ENCODE measurements at places on chromosomes 2 and 18.

DNA sequence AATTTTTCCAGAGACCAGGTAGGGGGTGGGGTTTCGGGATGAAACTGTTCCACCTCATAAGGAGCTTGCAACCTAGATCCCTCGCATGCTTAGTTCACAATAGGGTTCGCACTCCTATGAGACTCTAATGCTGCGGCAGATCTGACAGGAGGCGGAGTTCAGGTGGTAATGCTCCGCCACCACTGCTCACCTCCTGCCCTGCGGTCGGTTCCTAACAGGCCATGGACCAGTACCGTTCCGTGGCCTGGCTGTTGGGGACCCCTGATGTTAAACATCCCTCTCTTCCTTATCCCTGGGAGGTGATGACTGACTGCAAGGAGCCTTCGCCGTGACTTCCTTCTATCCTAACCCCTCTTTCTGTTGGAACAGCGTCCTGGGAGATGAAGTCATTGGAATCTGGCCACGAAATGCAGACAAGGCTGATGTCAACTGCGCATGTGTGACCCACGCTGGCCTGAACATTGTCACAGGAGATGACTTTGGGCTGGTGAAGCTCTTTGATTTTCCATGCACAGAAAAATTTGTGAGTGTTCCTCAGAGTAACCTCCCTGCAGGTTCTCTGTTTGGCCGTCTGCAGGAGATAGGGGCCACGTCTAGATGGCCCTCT, 82.4 kb downstream of the RTN4 start:
- DNase-seq = no peak

DNA sequence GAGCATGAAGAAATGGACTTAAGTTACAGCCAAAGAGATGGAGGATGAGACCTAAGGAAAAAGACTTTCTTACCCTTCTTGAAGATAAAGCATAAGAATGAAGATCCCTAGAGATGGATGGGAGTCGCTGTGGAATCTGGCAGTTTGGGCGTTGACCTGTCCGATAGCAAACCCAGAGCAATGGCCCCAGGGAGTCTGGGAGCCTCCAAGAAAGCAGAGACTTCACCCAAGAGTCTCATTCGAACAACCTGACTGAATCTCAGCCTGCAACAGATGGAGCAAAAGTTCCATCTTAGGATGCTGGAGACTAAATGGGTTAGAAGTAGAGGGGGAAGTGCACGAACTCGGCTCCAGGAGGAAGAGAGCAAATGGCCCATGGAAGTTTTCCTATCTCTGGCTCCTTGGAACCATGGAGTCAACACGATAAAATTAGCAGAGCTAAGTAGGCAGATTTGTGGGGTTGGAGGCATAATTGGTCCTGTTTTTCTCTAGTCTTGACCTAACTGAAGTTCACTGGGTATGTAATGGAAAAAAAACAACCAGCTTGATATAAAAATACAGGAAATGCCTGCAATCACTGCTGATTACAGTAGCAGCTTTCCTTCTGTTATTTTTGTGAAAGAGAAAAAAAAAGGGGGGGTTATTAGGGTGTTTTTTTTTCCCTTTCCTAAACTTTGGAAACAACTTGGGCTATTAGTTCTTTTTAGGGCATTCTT, 178.4 kb upstream of the EPAS1 start:
- no peak for DNase-seq

GRCh38 chr2:105371810-105372209, 27.0 kb downstream of the FHL2 start:
- DNase-seq = no peak

DNA sequence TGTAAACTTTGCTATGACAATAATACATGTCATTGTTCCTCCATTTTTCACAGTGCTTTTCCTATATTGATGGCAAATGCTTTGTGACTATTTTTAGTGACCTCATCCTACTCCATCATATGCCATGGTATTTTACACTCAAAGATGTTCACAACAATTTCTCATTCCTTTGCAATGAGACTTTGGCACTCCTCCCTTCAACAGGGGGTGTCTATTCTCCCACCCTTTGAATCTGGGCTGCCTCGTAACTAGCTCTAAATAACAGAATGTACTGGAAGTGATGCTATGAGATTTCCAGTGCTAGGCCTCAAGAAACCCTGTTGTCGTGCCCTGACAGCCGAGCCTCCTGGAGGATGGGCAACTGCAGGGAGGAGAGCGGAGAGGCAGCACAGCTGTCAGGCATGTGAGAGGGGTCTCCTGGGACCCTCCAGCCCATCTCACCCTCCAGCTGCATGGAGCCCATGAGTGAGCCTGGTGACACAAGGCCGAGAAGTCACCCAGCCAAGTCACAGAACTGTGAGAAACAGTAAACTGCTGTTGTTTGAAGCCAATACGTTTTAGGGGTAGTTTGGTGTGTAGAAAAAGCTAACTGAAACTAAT, 103.1 kb upstream of the APCDD1 start:
- DNase-seq = no peak

- DNase-seq = no peak
These were observed 13.6 kb downstream of the FLACC1 start for GRCh38 chr2:201343559-201343958.

GRCh38 chr2:239194731-239195317, 206.0 kb downstream of the HDAC4 start:
- DNase-seq = no peak

GRCh38 chr2:21438949-21439348, 315.2 kb downstream of the TDRD15 start:
- DNase-seq = no peak

- DNase-seq = no peak
These were observed 25.3 kb downstream of the GNAL start for GRCh38 chr18:11714244-11714918.

- peak; percentile 9 for DNase-seq
These were observed 19.2 kb downstream of the MOGAT1 start for GRCh38 chr2:222690564-222691200.

DNA sequence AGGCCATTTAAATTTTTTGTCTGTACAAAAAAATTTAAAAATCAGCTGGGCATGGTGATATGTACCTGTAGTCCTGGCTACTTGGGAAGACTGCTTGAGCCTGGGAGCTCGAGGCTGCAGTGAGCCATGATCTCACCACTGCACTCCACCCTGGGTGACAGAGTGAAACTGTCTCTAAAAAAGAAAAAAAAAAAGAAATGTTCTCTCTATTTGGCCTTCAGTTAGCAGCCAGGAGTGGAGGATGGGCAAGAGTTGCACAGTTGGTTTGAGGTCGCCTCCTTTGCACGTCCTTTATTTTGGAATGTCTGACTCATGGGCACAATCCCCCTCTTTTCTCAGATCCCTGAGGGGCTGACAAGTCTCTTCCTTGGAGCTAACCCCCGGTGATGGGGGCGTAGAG, 26.3 kb downstream of the ITM2C start:
- no peak for DNase-seq

GRCh38 chr2:160221391-160222276, 21.6 kb upstream of the ITGB6 start:
- DNase-seq = no peak

GRCh38 chr18:46485675-46486194, 171.3 kb downstream of the LOXHD1 start:
- no peak for DNase-seq

GRCh38 chr2:206368484-206368883, 74.8 kb upstream of the ADAM23 start:
- no peak for DNase-seq

DNA sequence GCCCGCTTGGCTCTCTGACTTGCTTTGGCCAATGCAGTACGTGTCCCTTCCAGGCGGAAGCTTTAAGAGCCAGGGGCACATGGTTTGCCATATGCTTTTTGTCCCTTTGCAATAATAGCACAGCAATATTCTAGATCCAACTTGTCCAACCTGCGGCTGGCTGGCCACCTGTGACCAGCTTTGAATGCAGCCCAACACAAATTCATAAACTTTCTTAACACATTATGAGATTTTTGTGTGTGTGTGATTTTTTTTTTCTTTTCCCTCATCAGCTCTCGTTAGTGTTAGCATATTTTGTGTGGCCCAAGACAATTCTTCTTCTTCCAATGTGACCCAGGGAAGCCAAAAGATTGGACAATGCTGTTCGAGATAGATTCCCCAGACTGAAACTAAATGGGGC, 119.3 kb upstream of the SIX3 start:
- DNase-seq = no peak

DNA sequence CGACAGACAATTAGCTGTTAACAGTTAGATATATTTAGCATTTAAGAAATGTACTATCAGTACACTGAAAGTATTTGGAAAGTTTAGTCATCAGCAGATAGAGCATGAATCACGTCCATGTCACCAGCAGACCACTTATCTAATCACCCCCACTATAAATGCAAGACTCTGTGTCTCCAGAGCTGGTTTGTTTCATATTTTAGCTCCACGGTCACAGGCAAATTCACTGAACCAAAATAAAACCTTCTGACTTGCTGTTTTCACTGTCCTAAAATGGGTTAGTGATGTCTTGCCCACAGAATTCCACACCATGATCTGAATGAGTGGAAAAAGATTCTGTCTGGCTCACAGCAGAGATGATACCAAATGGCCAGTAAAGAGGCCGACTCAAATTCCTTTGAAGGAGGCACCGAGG, 64.9 kb downstream of the CDH2 start:
- no peak for DNase-seq

Data from GF-D8 (cell line).